ENCODE measurements at places on chromosomes 3 and 15.

- no peak for DNase-seq
Measured at GRCh38 chr3:98800401-98800800, 37.3 kb downstream of the ST3GAL6 start.

DNA sequence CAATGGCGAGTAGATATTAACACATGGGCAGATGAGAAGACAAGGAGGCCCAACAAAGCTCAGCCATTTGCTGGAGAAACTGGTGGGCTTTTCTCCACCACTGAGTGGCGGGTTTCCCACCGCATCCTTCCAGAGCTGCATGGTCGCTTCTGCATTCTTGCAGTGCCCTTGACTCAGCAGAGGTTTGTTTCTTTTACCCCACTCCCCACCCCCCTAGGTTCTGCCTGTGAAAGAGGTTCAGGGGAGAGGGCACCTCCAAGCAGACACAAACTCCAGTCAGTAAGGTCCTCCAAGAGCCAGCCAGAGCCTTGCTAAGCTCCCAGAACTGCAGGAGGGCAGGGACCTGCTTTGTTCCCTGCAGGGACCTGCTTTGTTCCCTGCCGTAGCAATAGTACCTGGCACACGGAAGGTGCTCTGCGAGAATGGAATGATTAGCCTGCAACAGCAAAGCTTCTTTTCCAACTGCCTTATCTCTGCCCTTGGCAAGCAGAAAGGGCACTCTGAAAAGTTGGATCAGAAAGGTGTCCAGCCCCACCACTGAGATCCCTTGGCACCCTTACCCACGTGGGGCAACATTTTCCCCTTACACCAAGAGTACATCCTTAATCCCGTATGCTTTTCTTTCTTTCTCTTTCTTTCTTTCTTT, 1.4 kb downstream of the PAQR5 start:
- DNase-seq, result no peak

DNA sequence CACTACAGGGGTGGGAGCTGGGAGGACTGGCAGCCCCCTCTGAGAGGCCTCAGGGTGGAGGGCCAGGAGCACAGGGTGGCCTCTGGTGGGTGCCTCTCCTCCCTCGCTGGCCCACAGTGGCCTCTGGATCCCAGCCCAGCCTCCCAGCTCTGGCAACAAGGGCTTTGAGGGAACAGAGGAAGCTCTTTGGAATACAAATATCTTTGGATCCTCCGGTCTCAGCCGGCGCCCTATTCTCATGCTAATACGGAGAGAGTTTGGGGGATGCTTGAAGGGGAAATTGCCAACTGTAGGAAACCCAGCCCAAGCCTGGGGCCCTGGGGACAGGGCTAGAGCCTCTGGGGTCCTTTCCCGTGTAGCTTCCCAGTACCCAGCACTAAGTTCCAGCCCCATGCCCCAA, 33.4 kb upstream of the INSYN1 start:
- no peak for DNase-seq

DNA sequence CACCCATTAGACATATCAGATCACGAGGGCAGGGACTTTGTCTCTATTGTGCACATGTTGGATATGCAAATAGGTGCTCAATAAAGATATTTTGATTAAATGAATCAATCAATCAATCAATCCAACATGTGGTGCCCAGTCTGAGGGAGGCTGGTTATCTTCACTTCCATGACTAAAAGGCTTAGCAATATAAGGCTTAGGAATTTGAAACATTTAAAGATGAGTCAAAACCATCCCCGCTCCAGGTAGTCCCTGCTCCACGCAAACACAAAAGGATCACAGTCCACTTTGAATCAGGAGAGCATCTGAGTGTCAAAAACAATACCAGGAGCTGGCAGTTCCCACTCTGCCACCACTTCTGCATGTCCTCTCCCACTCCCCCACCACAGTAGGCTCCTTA, 25.8 kb upstream of the PRICKLE2 start:
- no peak for DNase-seq

- DNase-seq, result no peak
Measured at GRCh38 chr3:183880121-183880520, 4.6 kb downstream of the PARL start.

GRCh38 chr3:152466784-152467183, 198.1 kb downstream of the MBNL1 start:
- no peak for DNase-seq

- no peak for DNase-seq
Measured at GRCh38 chr3:15665510-15666150, 64.1 kb downstream of the BTD start.

GRCh38 chr3:17985658-17986347, 243.4 kb upstream of the TBC1D5 start:
- DNase-seq, result no peak

DNA sequence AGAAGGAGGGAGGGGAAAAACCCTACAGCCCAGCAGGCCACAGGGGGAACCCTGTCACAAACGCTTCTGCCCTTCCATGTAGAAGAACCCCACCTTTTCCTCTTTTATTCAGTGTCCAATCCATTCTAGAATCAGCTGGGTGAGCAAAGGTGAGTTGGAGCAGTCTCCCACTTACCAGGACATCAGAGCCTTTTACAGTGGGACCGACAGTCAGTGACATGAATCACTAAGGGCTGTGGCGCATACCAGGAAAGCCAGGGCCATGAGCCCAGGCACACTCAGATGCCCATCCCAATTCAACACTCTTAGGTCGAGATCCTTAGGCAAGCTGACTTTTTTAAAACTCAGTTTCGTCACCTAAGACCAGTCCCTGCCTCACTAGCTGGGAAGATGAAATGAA, 146.1 kb downstream of the AQP9 start:
- no peak for DNase-seq

- no peak for DNase-seq
Measured at GRCh38 chr15:60420203-60420716, 22.5 kb upstream of the ANXA2 start.

DNA sequence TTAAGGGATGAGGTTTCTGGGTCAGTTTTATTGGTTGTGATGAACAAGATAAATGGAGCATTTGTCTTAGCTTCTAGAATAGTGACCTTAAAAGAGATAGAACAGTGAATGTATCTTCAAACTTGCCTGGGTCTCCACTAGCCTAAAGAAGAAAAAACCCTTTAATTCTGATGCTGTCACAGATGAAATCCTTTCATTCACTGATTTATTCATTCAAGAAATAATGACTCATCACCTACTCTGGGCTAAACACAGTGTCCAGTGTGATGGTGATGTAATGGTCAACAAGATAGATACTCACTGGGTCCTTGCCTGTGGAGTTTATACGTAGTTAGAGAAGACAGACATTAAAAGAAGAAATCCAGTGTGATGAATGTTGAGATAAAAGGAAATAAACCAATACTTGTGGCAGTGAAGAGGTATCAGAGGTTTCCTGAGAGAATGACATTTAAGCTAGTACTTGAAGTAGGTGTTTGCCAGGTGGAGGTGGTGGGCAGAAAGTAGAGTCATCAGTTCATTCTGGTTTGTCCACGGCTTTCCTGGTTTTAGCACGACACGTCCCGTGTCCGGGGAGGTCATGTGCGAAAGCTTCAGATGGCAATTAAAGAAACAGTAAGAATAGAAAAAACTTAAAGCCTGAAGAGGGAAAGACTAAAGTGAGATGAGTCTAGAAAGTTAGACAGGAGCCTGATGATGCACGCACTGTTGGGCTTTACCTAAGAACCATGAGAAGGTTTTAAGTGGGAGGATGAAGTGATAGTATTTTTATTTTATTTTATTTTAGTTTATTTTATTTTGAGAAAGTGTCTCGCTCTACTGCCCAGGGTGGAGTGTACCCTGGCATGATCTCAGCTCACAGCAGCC, 18.5 kb downstream of the PAK2 start:
- no peak for DNase-seq

DNA sequence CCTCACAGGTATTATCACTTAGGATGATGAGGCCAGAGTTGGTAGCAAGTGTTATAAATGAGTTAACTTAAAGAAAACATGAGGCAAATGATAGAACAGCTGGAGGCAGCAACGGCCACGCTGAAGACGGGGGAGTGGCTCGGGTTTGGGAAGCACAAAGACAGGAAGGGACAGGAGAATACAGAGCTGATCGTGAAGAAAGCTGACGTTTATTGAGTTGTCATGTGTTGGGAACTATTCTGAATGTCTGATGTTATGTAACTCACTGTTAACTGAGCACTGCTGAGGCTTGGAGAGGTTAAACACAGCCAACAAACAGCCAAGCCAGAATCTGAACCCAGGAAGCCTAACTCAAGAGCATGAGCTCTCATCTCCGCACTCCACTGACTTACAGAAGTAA, 42.3 kb downstream of the FGD5 start:
- no peak for DNase-seq

GRCh38 chr3:6097556-6097955, 763.4 kb upstream of the GRM7 start:
- DNase-seq, result no peak

GRCh38 chr3:139225548-139225947, 118.3 kb upstream of the MRPS22 start:
- DNase-seq, result no peak

GRCh38 chr3:42164656-42165055, 73.5 kb downstream of the TRAK1 start:
- DNase-seq, result no peak

DNA sequence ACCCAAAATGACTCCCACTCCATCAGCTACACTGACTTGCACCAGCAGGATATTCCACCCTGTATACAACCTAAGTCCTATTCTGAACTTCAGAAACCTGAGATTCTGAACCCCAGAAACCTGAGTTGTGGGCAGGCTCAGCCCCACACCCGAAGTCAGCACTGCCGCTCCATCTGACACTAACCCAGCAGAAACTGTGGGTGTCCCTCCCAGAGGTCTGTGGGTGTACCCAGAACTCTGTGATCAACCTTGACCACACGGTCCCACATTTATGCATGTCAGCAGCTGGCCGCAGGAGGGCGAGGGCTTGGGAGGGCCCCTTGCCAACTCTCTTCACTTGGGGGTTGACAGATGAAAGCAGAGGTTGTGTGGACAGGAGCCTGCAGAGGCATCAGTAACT, 9.3 kb downstream of the OXTR start:
- DNase-seq, result peak; percentile 19

GRCh38 chr3:172106037-172106954, 66.9 kb downstream of the FNDC3B start:
- no peak for DNase-seq

GRCh38 chr3:120469440-120469839, 18.6 kb upstream of the FSTL1 start:
- DNase-seq, result no peak

GRCh38 chr15:39300451-39301153, 280.3 kb upstream of the THBS1 start:
- DNase-seq, result no peak

- DNase-seq, result no peak
Measured at GRCh38 chr3:46500656-46501635, 3.2 kb downstream of the RTP3 start.

- peak; percentile 66 for DNase-seq
Measured at GRCh38 chr3:15206662-15207576, 873 bp downstream of the CAPN7 start.

DNA sequence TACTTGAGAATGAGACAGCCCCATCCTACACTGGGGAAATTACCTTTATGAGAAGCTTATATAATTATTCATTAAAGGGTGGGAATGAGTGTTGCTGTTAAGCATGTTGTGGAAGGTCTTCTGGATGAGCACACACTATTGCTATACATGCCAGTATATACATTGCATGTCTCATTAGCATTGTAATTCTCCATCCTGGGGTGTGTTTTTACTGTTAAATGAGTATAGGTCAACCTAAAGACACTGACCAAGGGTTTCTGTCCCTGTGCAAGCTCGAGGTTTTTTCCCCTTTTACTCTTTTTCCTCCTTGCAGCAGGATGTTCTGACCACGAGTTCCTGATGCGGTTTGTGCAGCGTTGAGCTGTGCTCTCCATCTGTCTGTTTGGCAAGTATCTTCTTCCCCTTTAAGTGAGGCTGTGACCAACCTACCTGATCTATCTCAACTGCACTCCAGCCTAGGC, 7.2 kb upstream of the IVD start:
- no peak for DNase-seq

- DNase-seq, result no peak
Measured at GRCh38 chr3:175258763-175259162, 399.6 kb downstream of the NAALADL2 start.

GRCh38 chr3:117016378-117016777, 306.8 kb downstream of the TUSC7 start:
- DNase-seq, result no peak

GRCh38 chr3:150370999-150371398, 37.1 kb upstream of the TSC22D2 start:
- no peak for DNase-seq

GRCh38 chr15:95016511-95017229, 785.3 kb downstream of the MCTP2 start:
- no peak for DNase-seq

DNA sequence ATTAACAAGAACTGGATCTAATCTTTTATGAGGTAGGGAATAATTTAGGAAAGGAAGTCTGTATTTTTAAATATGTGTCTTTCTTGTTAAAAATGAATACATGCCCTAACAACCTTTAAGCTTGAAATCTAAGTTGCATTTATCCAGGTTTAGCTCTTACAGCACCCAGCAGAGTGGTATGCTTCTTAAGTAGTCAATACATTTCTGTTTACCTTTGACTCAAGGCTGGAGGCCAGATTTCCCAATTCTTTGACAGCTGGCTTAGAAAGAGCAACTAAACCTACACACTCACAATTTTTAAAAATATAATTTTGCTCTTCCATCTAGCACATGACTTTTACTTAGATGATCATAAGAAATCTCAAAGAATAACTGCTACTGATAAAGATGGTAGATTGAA, 148.9 kb downstream of the DPH6 start:
- no peak for DNase-seq

DNA sequence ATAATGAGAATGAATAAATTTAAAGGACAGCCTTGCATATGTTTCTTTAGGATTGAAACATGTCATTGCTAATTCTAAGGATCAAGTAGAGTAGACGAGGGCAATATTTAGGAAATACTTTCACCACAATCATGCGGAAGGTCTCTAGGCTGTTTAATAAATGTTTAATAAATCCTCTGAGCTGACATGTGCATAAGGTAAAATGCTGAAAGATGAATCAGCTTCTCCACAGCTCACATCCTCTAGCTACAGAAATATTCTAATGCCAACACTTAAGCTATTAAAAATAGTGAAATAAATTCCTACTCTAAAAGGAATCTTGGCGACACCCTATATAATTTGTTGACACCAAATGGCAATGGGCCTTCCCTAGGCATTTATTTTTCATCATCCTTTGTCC, 407.3 kb downstream of the TBL1XR1 start:
- no peak for DNase-seq

- no peak for DNase-seq
Measured at GRCh38 chr3:160477750-160478149, 28.2 kb upstream of the TRIM59 start.

DNA sequence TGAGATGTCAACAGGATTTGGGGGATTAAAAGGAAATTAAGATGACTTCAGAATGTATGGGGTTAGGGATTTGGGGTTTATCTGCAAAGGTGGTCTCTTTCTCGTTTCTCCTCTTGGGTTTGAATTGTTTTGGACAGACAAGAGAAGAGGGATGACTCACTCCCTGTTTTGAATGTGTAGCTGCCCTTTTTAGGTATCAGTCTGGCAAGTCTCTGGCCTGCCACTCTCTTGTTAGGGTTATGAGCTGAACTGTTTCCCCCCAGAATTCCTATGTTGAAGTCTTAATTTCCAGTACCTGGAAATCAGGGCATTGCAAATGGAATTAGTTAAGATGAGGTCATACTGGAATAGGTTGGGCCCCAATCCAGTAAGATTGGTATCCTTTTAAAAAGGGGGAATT, 291.7 kb downstream of the MEX3B start:
- DNase-seq, result no peak

GRCh38 chr3:186784820-186785494, 1.6 kb downstream of the EIF4A2 start:
- DNase-seq, result peak; percentile 64

GRCh38 chr3:6035626-6036025, 825.3 kb upstream of the GRM7 start:
- no peak for DNase-seq

- no peak for DNase-seq
Measured at GRCh38 chr3:97872525-97873042, 50.8 kb downstream of the CRYBG3 start.
